ENCODE measurements at places on chromosomes 5 and 9. TPM values are rescaled to one million over a fixed set of nuclear protein-coding genes. Genes with fewer than 3 reads are reported as not detected.

The LCN9 gene
- not detected for total RNA-seq

The CRB2 gene
- not detected for total RNA-seq

The ADGRD2 gene
- not detected for total RNA-seq

The PLPP6 gene
- 3.0 TPM for total RNA-seq

The PCDHB7 gene
- 5.3 TPM for total RNA-seq

The PLAC8L1 gene
- not detected for total RNA-seq

The SLC6A7 gene
- total RNA-seq, result not detected

The BOD1 gene
- total RNA-seq, result 57.1 TPM

The ENDOG gene
- total RNA-seq, result 8.0 TPM

The WDR41 gene
- 51.8 TPM for total RNA-seq

The KCNV2 gene
- not detected for total RNA-seq

GRCh38 chr9:121398374-121398773 lies 28.3 kb upstream of the STOM start:
- no peak for DNase-seq

DNA sequence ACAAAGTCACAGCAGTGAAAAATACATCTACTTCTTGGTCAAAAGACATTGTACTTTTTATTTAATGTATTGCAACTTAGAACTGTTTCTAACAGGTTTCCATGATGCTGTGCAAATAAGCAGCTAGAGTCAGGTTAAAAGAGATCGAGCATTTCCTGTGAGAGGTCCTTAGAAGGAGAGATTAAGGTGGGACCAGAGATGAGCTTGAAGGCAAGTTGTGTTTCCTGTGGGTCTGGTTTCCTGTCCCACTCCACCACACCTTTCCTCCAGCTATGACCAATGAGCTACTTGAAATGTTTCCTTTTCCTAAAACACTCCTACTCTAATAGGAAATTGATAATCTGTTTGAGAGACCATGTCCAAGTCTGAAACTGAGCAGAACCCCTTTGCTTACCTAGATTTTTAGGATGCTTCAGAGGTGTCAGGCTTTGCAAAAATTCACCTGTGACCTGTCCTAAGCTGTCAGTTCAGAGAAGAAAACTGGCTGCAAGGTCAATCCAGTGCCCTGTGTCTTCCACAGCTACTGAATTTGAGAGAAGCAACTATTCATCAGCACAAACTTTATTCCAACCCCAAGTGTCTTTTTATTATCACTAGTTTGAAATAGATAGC lies 13.1 kb upstream of the RLN1 start:
- no peak for DNase-seq

DNA sequence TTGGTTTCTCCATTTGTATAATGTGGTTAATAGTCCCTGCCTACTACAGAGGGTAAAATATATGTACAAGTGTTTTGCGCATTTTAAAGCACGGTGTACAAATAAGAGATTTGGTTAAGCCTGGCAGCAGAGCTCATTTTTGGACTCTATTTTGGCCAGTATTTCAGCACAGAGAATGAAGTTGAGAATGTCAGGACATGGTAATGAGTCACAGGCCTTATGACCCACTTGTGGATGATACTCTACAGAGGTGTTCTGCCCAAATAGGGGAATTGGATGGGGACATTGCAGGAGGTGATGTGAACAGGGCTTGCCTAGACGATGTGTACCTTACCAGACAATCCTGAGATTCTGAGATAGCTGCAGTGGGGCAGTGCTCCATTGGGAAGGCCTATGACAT lies 50.6 kb downstream of the MELK start:
- DNase-seq, result no peak

DNA sequence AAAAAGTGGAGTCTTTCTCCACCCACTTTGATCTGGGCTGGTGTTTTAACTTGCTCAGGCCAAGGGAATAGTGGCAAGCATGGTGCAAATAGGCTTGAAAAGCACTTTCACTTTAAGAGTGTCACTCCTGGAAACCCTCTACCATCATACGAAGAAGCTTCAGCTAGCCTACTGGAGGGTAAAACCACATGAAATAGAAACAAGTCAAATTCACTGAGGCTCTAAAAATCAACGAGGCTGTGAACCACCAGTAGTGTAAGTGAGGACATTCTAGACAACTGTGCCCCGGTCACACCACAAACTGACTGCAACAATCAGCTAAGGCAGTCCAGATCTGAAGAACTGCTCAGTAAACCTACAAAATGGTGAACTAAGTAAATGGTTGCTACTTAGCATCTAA lies 2366.3 kb upstream of the C9orf72 start:
- DNase-seq, result no peak

DNA sequence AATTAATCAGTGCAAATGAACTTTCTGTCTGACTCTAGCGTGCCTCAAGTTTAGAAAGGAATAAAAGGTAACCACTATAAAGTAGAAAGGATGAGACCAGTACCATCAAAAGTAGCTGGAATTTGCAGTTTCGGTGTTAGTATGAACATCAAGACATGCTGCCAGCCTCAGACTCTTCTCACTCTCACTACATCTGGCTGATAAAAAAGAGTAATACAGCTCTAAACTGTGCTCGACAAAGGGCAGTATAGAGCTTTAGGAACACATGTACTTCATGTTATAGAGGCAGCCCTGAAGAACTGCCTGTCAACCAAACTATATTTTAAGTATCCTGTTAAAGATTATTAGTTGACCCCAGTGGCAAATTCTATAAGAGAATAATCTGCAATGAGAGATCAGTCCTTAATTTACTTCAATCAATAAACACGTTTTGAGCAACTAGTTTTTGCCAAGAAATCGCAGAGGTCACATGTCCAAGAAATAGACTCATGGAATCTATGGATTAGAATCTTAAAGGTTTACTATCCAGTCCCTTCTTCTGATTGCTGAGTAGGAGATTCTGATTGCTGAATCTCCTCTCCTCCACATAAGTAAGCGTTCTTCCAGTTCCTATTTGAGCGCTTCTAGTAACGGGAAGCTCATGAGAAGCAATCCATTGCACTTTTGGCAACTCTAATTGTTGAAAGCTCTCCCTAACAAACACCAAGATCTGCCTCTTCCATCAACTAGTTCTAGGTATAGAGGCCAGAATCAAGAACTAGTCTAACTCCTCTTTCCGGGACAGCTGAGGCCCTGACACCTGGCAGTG lies 941 bp downstream of the XPA start:
- DNase-seq, result no peak

DNA sequence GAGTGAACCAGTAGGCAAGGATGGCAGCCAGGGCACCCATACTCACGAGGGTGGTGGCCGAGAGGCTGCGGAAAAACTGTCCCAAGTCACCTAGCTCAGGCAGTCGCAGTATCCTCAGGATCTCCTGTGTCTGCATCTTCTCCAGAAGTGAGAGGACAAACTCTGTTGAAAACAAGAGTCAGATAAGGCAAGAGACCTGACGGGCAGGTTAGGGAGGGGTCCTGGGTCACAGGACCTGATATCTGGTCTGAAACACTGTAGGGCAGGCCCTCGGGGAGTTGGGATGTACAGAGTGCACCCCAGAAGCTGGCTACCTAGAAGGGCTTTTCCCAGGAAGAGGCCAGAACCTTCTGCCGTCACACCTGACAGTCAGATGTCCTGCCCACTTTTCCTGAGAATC lies 17.4 kb downstream of the ACSL6 start:
- DNase-seq, result no peak

DNA sequence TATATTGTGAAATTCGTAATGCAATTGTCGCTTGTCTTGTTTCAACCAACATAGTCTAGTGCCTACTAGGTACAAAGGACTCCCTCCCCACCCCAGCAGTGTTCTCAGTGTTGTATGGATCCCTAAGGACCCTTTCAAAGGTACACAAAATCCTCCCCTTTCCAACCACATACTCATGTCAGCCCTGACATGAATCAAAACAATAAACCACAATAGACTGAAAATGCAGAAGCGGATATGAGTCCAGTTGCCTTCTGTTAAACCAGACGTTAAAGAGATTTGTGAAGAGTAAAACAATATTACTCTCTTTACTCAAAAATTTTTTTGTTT lies 82.4 kb upstream of the IFNK start:
- DNase-seq, result no peak

GRCh38 chr5:162268694-162269481 lies 201.3 kb downstream of the GABRG2 start:
- DNase-seq, result no peak

DNA sequence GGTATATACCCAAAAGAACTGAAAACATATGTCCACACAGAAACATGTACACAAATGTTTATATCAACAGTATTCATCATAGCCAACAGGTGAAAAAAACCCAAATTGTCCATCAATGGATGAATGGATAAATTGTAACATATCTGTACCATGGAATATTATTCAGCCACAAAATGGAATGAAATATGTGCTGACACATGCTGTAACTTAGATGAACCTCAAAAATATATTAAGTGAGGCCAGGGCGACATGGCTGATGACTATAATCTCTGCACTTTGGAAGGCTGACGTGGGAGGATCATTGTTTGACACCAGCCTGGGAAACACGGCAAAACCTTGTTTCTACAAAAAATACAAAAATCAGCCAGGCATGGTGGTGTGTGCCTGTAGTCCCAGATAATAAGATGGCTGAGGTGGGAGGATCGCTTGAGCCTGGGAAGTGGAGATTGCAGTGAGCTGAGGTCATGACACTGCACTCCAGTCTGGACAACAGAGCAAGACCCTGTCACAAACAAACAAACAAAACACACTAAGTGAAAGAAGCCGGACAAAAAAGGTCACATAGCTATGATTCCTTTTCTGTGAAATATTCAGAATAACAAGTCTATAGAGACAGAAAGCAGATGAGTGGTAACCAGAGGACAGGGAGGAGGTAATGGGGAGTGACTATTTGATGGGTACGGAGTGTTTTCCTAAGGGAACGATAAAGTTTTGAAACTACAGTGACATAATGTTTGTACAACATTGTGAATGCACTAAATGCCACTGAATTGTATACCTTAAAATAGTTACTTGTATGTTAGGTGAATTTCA lies 11.4 kb downstream of the KYAT1 start:
- no peak for DNase-seq

- DNase-seq, result peak; percentile 75
These were observed 16.5 kb downstream of the ASS1 start for GRCh38 chr9:130461218-130461630.

DNA sequence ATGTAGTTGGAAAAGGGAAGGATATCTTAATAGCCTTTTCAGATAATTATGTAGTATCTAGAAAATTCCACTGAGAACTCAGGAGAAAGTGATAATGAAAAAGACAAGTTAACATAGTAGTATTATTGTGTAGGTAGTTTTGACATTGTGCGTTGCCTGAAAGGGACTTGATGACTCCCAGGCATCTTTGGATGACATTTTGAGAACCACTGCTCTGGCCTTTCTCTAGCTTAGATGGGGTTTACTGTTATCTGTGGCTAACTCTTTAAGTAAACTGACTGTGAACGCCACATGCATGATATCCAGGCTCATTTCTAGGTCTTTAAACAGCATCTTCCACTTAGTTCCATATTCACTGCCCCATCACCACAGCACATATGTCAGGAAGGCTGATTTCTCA lies 14.4 kb upstream of the FYB1 start:
- no peak for DNase-seq

DNA sequence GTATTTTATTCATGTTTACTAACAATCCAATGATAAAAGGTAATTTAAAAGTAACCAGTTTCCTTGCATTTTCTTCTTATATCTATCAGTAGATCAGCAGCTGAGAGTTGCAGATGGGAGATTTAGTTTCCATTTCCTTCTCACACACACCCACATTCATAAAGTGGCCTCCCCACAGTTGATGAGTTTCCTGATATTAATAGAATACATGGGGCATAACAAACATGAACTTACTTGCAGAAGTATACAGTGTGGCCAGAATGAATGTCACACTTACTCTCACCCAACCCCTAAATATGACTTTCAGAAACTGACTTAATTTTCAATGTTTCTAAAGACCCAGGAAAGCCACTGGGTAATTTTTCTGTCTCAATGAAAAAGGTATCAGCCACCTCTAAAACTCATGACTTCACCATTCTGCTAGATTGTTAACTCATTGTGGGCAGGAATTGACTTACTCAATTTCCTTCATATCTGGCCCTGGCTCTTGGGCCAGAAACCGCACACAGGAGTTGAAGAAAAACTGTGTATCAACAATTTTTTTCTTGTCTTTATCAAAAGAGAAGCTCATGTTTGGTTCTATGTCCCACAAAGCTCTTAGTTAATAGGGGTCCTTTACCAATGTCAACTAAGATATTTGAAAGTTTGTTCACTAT lies 63.5 kb upstream of the OSMR start:
- no peak for DNase-seq

- no peak for DNase-seq
These were observed 333.3 kb downstream of the SEMA5A start for GRCh38 chr5:9212605-9213004.

DNA sequence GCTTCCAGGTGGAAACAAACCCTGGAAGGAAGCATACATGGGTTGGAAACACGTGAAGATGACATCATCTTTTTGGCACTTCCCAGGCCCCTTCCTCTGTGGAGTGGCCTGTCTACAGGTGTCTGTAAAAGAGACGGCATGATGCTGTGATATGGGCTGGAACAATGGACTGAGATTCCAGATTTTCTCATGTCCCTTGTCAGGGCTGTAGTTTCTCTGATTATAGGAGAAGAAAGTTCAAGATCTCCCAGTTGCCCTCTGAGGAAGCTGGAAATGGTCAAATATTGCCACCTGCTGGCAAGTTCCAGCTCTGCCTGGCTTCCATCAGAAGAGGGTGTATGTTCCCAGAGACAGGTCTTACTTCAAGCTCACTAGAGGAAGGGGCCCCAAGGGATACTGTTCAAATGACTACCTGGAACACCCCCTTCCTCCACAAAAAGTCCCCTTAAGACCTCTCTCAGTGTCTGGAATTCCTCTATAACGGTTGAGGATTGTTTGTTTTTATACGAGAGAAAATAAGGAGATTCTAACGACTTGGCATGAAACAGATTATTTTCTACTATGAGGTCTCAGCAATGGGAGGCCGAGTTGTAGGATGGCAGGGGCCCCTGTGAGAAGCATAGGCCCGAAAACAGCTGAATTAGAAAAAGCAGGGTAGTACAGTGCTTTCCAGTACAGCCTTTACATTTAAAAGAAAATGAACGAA lies 7.3 kb upstream of the ANXA6 start:
- peak; percentile 91 for DNase-seq

GRCh38 chr9:125749951-125750626 lies 2.9 kb downstream of the PBX3 start:
- DNase-seq, result no peak

- no peak for DNase-seq
These were observed 159.8 kb upstream of the HMHB1 start for GRCh38 chr5:143652108-143652700.

DNA sequence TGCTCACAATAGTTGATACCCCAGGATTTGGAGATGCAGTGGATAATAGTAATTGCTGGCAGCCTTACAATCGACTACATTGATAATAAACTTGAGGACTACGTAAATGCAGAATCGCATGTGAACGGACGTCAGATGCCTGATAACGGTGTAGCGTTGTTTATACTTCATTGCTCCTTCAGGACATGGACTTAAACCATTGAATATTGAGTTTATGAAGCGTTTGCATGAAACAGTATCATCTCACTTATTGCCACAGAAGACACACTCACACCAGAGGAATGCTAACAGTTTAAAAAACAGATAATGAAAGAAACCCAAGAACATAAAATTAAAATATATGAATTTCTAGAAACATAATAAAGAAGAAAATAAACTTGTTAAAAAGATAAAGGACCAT lies 101.6 kb downstream of the GABBR2 start:
- no peak for DNase-seq

- DNase-seq, result no peak
These were observed 8.1 kb downstream of the TTC16 start for GRCh38 chr9:127724012-127724411.

- no peak for DNase-seq
These were observed 2.1 kb downstream of the MSANTD3 start for GRCh38 chr9:100428871-100429654.

GRCh38 chr9:38682713-38683112 lies 37.2 kb downstream of the FAM240B start:
- DNase-seq, result no peak

- no peak for DNase-seq
These were observed 18.5 kb downstream of the DDX31 start for GRCh38 chr9:132651259-132651658.
